Smooth muscle cell of the brain vasculature (primary cell): ENCODE measurements at places on chromosomes 7 and 10.

DNA sequence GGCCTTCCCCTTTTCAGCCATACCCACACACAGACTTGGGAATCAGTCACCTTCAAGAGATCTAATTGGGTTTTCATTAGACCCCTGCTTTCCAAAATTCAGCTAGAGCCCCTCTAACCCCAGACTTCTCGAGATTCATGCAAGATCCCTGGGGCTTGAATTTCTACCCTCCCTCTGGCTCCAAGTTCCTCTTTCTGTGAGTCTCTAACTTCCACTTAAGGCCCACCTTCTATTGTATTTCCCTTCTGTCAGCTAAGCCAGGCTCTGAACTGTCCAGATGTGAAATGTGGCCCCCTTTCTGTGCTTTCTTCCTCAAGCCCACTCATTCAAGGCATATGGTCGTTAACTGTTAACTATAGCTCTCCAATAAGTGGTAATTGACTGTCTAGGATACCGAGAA, 132.2 kb downstream of the ZNF365 start:
- no peak for DNase-seq

DNA sequence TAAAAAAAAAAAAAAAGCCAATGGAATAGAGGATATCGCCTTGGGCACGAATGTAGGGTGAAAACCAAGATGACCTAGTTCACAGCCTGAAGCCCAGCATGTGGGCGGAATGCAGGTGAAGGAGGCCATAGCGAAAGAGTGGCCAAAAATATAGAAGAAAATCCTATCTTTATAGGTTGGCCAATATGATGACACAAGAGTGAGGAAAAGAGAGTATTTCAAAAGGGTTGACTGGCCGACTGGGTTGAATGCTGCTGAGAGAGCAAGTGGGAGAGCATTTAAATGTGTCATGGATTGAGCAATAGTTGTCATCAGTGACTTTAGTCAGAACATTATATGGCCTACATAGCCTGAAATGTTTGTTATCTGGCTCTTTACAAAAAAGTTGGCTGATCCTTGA, 17.2 kb upstream of the GLI3 start:
- DNase-seq: no peak

GRCh38 chr7:51295440-51296245, 21.0 kb downstream of the COBL start:
- DNase-seq: no peak

DNA sequence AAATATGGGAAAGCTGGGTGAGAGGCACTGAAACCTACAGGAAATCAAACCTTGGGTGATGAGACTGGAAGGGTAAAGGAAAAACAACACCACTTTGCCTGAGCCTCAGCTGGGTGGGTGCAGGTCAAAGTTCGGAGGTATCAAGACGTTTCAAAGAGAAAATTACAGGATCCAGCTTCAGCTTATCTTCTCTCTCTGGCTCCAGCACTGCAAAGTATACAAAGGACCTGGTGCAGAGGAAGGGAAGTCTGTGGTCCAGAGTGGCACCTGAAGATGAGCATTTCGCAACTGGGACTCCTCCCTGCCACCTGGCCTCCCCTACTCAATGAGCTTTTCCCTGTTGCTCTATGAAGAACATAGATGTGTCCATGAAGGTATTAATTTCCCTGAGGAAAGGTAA, 6.4 kb upstream of the FXYD4 start:
- no peak for DNase-seq

DNA sequence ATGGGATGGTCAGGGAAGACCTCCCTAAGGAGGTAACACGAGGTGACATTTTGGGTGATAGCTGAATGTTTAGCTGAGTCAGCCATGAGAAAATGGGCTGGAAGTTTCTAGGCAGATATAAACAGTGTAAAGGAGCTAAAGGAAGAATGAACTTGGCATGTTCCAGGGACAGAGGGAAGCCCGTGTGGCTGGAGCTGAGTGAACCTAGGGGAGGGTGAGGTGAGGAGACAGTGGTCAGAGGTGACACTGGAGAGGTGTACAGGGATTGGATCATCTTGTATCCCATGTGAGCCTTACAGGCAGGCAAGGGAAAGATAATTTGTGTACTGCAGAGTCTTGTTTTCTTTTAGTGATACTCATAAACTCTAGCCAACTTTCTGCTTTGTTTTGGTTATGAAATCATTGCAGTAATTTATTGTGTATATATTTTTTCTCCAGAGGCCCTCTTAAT, 1.8 kb downstream of the STARD3NL start:
- DNase-seq: no peak

DNA sequence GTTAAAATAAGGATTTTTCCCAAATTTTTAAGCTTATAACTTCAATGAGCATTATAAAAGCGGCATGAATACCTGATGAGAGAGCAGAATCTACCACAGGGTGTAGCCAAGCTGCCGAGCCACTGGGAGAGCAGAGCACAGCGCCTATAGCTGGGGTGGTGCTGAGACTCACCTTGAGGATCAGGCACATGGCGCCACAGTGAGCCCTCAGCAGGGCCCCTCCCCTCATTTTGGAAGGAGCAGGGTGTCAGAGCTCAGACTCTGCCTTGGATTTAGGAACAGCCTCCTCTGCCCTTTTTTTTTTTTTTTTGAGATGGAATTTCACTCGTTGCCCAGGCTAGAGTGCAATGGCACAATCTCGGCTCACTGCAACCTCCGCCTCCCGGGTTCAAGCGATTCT, 118.6 kb downstream of the SRPK2 start:
- no peak for DNase-seq

- no peak for DNase-seq
Measured at GRCh38 chr10:72649291-72649690, 23.4 kb upstream of the MICU1 start.

DNA sequence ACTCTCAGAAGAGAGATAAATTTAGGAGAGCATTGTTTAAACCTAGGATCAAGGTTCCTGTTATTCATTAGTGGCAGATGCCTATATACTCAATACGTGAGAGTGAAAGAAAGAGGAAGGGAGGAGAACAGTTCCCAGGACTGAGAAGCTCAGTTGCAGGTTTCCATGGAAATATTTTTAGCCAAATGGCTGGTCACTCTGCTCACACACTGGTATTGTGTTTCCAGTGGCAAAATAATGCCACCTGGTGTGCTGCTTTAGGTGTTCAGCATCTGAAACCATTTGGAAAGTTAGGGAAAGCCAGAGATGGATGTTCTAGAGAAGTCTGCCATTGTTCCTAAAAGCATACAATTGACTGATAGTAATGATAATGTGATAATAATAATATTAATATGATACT, 827.7 kb downstream of the SORCS3 start:
- no peak for DNase-seq

- no peak for DNase-seq
Measured at GRCh38 chr7:35727571-35727970, 32.6 kb upstream of the HERPUD2 start.

- DNase-seq: no peak
Measured at GRCh38 chr10:89283936-89284475, 17.8 kb upstream of the IFIT2 start.

- no peak for DNase-seq
Measured at GRCh38 chr10:124482236-124482800, 20.7 kb downstream of the LHPP start.

- DNase-seq: no peak
Measured at GRCh38 chr7:10655031-10655430, 318.6 kb upstream of the PHF14 start.

GRCh38 chr7:28430616-28431015, 18.3 kb downstream of the CREB5 start:
- no peak for DNase-seq

GRCh38 chr7:130921391-130922180, 187.6 kb upstream of the KLF14 start:
- no peak for DNase-seq

DNA sequence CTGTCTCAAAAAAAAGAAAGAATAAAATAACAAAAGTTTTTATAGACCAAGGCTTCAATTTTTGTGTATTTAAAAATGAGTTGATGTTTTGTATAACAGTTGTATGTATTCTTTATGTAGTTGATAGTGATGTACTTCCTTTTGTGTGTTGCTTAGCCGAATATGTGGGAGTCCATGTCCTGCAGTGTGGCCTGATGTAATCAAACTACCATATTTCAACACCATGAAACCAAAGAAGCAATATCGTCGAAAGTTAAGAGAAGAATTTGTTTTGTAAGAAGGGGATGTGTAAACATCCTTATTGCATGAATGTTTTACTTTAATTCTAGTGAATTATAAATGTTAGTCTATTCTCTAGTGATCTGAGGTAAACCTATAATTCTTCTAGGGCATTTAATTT, 56.6 kb downstream of the MPLKIP start:
- no peak for DNase-seq

DNA sequence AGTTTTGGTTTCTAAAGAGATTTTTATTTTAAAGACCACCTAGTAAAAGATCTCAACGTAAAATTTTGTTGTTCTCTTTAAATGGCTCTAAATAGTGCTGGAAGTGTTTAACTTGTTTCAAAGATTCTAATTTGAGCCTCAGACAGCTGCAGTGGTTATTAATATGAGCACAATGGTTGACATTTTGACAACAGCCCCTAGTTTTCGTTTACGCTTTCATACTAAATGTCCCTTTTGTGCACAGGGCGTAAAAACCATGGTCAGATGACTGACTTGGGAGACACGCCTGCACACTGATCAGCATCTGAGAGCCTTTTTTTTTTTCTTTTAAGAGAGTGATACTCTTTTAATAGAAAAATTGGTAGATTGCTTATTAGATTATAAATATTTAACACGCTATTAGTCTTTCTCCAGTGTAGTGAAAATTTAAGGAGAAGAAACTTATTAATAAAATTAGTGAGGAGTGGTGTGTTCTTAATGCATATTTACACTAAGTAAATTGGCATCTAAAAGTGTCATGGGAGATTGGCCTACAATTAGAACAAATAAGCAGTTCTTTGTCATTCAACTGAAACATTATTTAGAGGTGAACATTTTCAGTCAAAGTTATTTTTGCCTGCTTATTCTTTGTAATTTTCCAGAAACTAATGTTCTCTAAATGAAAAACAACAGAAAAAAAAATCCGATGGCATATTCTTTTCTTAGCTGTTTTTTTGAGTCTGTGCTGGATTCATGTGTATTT, 182.8 kb upstream of the PHYHIPL start:
- DNase-seq: no peak

DNA sequence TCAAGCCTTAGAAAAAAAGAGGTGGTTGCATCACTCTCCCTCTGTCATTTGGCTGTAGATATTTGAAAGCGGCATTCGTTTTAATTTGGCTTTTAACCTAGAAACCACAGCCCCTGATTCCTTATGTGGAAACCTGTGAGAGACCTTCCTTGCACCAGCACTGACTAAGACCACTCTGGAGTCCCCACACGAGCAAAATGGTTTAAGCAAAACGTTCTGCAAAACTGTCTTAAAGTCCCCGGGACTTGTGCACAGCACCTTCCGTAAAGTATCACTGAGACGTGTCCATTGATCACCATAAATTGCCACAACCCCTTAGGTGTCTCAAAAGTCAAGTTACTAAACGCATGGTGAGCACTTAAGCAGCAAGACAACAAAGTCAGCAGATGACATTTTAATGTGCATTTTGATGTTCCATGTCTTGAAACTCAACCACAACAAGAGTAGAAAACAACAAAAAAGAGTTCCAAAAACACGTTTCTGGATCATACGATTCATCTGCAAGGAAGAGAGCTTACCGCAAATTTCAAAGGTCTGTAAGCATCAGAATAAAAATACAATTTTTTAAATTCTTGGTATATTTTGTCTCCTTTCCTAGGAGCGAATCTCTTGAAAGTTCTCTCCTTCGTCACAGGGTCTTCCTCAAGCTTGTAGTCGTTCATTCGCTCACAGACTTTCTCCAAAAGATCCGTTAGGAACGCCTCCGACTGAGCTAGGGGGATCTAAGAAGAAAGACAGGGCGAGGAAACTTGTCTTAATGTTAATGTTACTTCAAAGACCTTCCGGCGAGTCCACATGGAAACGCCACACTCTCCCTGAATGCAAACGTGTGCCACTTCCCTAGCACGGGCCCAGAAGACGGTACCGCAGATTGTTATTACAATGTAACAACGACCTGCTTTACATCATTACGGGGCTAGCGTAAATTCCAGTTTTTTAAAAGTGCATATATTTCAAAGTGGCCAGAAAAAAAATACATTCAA, 37.7 kb downstream of the CNPY1 start:
- no peak for DNase-seq

GRCh38 chr7:81460250-81461045, 309.4 kb downstream of the HGF start:
- DNase-seq: no peak

- no peak for DNase-seq
Measured at GRCh38 chr7:52017802-52018679, 701.4 kb upstream of the COBL start.

DNA sequence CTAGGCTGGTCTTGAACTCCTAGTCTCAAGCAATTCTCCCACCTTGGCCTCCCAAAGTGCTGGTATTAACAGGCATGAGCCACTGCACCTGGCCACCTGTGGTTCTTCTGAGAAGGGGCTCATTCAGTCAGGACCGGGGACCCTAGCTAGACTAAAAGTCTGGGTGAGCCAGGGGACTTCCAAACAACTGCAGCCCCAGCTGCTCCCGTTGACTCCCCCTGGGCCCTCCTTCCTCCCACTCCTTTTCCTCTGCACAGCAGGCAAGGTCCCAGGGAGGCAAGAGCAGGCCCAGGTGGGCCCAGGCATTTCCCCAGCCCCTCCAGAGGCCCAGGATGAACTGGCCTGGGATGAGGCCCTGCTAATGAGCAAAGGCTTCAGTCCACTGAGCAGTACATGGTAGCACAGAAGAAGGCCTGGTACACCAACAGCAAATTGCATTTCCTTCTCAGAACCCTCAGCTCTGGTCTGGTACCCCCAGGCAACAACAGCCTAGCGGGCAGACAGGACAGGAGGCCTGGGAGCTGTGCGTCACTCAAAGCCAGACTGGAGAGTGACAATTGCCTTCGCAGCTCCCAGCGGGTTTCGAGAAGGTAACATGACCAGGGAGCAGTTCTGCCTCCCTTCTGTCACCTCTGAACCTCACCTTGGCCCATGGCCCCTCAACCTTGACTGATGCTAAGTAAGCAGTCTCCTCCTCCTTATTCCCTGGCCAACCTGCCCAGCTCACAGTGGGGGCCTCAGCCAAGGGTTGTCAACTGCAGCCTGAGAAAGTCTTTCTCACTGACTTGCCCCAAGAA, 30.7 kb upstream of the HSPA12A start:
- DNase-seq: no peak

DNA sequence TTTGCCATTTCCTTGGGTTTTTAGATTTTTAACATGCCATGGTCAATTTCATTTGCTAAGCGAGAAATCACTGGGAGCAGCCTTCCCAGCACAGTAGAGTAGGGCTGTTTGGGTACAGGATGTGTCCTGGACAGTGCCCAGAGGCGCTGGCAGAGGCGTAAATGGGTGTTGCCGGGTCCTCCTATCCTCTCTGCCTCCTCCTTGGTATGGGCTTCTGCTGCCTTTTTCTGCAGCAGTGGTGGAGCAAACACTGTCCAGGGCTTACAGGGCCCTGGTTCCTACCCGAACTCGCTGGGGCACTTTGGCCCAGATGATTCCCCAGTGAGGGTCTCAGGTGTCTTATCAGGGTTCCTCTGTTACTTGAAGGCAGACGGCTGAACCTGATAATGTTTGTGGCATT, 298.3 kb downstream of the RPS24 start:
- no peak for DNase-seq

- no peak for DNase-seq
Measured at GRCh38 chr7:19872094-19872493, 98.7 kb upstream of the TMEM196 start.

GRCh38 chr7:155306673-155307470, 9.2 kb downstream of the INSIG1 start:
- no peak for DNase-seq

- no peak for DNase-seq
Measured at GRCh38 chr7:149778327-149778637, 4.9 kb upstream of the ZNF467 start.
